Stimulated activated CD8-positive, alpha-beta memory T cell treated with anti-CD3 and anti-CD28 coated beads, Interleukin-7, amount 100 ng/mL, for 24 hours (primary cell): ENCODE measurements at places on chromosomes 11 and 22.

DNA sequence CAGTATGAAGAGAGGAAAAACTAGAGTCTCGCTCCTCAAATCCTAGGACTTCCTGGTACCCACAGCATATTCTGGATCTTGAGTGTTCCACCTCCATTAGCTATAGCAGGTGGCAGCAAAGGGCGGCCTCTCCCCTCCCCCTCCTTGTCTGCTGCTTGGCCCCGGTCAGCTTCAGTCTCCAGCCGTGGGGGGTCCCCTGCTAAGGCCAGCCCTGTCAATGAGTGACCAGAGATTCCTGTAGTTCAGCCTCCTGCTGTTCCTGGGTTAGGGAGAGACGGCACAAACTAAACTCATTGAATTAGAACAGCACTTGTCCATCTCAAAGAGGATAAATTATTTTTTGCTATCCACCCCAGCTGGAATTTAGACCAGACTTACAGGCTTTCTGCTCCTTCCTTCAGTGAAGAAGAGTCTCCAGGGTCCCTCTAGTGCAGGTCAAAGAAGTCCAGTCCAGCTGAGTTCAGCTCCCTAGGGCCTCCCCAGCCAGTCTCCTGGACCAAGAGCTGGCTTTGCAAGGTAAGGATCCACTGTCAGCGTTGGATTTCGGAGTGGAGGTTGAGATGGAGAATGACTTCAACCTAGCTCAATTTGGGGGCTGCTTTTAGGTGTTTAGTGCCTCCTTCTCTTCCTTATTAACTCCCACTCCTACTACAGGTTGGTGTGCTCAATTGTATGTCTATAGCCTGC, 1.1 kb upstream of the PHLDB1 start:
- no peak for DNase-seq

DNA sequence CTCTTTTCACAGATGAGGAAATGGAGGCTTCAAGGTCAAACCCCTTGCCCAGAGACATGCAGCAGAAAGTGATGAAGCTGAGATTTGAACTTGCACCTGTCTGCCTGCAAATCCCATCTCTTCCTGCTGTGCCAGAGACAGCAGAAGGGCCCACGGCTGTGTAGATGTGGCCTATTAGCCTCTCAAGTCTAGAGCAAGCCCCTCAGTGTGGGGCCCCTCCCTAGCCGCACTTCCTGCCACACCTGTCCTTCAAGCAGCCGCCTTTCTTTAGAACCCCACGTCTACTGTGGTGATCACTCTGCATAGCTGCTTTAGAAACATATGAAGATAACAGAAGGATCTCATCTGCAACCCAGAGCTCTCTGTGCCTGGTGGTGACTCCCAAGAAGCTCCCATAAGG, 41.2 kb upstream of the JAM3 start:
- no peak for DNase-seq

GRCh38 chr11:118856314-118856713, 27.4 kb upstream of the CXCR5 start:
- DNase-seq = no peak

- no peak for DNase-seq
These were observed 67.6 kb upstream of the NTM start for GRCh38 chr11:131302836-131303235.

DNA sequence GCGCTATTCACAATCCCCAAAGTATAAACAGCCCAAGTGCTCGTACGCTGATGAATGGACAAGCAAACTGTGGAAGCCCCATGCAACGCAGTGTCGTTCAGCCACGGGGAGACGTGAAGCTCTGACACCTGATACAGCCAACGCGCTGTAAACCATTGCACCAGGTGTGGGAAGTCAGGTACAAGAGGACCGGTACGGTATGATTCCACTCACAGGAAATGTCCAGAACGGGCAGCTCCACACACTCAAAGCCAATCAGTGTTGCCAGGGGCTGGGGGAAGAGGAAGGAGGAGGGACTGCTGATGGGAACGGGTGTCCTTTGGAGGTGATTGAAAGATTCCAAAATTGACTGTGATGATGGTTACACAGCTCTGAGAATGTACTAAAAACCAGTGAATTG, 64.5 kb downstream of the BRD1 start:
- DNase-seq = no peak

DNA sequence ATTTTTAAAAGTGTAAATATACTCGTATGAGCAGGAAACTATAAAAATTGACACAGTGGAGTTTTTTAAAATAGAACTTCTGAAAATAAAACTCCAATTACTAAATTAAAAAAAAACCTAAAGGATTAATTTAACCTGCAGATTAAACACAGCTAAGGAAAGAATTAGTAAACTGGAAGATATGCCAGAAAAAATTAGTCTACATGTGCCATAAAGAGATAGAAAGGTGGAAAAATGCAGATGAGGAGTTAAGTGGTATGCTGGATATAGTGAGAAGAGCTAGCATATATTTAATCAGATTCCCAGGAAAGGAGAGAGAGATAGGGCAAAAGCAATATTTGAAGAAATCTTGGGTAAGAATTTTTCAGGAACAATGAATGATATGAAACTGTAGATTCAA, 315.8 kb upstream of the CADM1 start:
- no peak for DNase-seq

GRCh38 chr11:104325093-104325492, 161.1 kb upstream of the PDGFD start:
- DNase-seq = no peak

- DNase-seq = no peak
These were observed 89.1 kb upstream of the RTL6 start for GRCh38 chr22:44586999-44587736.

GRCh38 chr11:36311926-36312595, 16.0 kb downstream of the PRR5L start:
- DNase-seq = no peak
